ENCODE measurements at places on chromosomes 2 and 18.
A peak's percentile ranks its signal among the peaks of the same experiment; 100 is the strongest.

GRCh38 chr2:53473236-53473635 is 294.4 kb upstream of the CHAC2 start:
- no peak for DNase-seq

GRCh38 chr18:76699923-76700322 is 122.4 kb upstream of the ZNF236 start:
- DNase-seq = no peak

DNA sequence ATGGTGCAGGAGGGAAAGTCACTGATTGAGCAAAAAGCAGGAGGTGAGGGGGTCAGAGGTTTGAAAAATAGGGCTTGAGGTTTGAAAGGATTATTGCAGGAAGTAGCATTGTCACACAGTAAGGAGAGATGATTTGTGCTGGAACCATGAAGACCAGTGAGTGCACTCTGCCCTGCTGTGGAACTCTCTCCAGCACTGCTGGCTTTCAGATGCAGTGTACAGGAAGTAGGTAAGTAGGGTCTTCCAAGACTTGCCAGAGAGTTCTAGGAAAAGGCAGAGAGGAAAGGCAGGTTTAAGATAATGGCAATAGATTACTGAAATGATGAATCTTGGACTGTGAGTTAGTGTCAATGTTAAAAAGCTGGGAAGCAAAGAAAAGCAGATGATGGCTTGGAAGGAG is 11.2 kb downstream of the SP110 start:
- no peak for DNase-seq

GRCh38 chr2:17628349-17629261 is 88.1 kb downstream of the VSNL1 start:
- no peak for DNase-seq

- peak; percentile 22 for DNase-seq
These were observed 157.8 kb downstream of the BCL2 start for GRCh38 chr18:63161761-63162195.

DNA sequence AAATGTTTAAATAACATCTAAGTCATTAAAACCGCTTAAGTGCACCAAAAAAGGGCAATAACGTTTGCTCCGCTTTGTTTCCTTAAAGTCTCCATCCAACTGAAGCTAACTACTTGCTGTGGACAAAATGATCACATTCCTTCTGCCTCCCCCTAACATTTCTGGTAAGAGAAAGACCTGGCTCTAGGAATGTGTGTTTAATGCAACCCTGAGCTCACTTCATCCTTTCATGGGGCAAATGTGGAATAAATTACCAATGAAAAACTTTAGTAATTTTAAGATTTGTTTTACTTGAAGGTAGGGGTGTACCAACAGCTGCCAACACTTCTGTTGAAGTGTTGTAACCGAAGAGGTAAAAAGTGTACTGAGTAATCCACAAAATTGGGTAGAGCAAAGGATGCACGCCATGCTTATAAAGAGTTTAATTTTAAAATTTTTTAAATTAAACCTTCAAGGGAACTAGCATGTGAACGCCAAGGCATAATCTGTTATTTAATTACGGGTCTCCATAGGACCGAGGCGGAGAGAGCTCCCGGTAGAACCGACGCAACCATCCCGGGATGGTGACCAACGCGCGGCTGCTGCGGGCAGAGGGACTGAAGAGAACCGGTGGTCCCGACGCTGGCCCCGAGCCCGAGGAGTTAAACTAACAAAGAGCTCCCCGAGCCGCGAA is 1.1 kb downstream of the HNRNPLL start:
- DNase-seq = no peak

Measured in AML-193 (cell line).